Uterine smooth muscle cell (primary cell): ENCODE measurements at places on chromosomes 1 and 21. TPM values are rescaled to one million over a fixed set of nuclear protein-coding genes. Genes with fewer than 3 reads are reported as not detected.

The FAAH gene
- 1.00 and 1.7 TPM in 2 replicates for total RNA-seq

The FAM3B gene
- not detected in 2 replicates for total RNA-seq

The ASTN1 gene
- total RNA-seq, result 0.22 and 0.75 TPM in 2 replicates

The ENSA gene
- 98.6 and 166 TPM in 2 replicates for total RNA-seq

The LAPTM5 gene
- not detected in 2 replicates for total RNA-seq

The VWA5B1 gene
- not detected in 2 replicates for total RNA-seq

The NTNG1 gene
- total RNA-seq, result 19.0 and 30.4 TPM in 2 replicates

The FHAD1 gene
- total RNA-seq, result 0.50 and 0.55 TPM in 2 replicates

The BSND gene
- total RNA-seq, result not detected in 2 replicates

The SPATA1 gene
- 0.37 and 1.1 TPM in 2 replicates for total RNA-seq

The RABGAP1L gene
- 37.4 and 47.9 TPM in 2 replicates for total RNA-seq

The PCSK9 gene
- total RNA-seq, result 0.11 and 1.1 TPM in 2 replicates

The TINAGL1 gene
- 3.4 and 28.4 TPM in 2 replicates for total RNA-seq

The CSF1 gene
- total RNA-seq, result 69.7 and 108 TPM in 2 replicates

The TBX19 gene
- 0.33 and 1.1 TPM in 2 replicates for total RNA-seq

The RXRG gene
- total RNA-seq, result not detected in 2 replicates

The BRDT gene
- not detected in 2 replicates for total RNA-seq

The ARHGEF16 gene
- 0.11 TPM in 1 of 2 replicates, not detected in the other for total RNA-seq

The TTC34 gene
- total RNA-seq, result 0.11 and 0.12 TPM in 2 replicates

The DISC1 gene
- 1.2 and 4.6 TPM in 2 replicates for total RNA-seq

The AMY2B gene
- total RNA-seq, result 2.9 and 7.1 TPM in 2 replicates

The CELA3A gene
- total RNA-seq, result not detected in 2 replicates

The F5 gene
- not detected in 2 replicates for total RNA-seq

The CELA3B gene
- total RNA-seq, result not detected in 2 replicates

The ERG gene
- total RNA-seq, result 0.11 and 0.37 TPM in 2 replicates

The S100A1 gene
- not detected in 2 replicates for total RNA-seq

The GBP6 gene
- 0.11 TPM in 1 of 2 replicates, not detected in the other for total RNA-seq

The SLAMF6 gene
- not detected in 2 replicates for total RNA-seq

The AKIRIN1 gene
- total RNA-seq, result 36.9 and 40.9 TPM in 2 replicates

The OR10J1 gene
- 0.25 TPM in 1 of 2 replicates, not detected in the other for total RNA-seq

The MYBPH gene
- 0.11 and 0.75 TPM in 2 replicates for total RNA-seq

The TMEM51 gene
- total RNA-seq, result 7.9 and 11.5 TPM in 2 replicates
